Head of caudate nucleus (tissue), 42 donors: ENCODE measurements at places on chromosomes 16 and 17.

GRCh38 chr16:88569614-88569984, 604 bp upstream of the ZC3H18 start:
- DNase-seq: no peak

- no peak for DNase-seq
These were observed 5.5 kb downstream of the KDM8 start for GRCh38 chr16:27208796-27209195.

DNA sequence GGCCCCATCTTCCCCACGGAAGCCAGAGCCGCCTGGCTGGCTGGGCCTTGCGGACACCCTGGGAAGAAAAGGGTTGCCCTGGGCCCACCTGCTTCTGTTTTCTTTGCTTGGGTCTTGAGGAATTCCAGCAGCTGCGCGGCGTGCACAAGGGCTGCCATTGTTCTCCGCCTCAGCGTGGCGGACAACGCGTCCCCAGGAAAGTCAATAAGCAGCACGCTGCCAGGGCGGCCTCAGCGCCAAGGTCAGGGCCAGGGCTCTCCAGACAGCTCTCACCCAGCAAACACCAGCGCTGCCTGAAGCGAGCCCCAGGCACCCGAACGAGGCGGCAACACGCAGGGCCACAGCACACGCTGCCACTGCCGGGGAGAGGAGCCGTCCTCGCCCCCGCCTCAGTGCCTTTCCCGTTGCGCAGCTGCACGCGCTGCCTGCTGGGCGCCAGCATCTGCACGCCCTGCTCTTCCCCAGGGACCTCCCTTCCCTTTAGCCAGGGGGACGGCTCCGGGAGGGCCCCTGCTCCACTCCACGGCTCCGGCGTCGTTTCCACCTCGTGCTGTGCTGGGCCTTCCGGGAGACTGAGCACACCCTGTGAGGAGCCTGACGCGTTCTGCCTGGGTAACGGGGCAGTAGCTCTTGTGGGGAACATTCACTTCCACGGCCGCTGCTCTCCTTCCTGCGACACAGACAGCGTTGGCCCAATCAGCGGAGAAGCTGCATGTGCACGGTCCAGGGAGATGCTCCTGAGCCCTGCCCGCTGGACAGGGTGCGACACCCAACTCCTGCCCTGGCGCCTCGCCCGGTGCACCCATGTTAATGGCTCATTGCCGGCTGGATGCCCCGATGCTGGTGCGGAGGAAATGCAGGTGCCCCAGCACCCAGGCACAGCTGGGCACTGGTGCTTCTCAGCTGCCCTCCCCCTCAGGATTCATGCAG, 57.8 kb downstream of the LMF1 start:
- DNase-seq: peak; percentile 90

- no peak for DNase-seq
These were observed 434 bp downstream of the CEMP1 start for GRCh38 chr16:2530629-2531318.

DNA sequence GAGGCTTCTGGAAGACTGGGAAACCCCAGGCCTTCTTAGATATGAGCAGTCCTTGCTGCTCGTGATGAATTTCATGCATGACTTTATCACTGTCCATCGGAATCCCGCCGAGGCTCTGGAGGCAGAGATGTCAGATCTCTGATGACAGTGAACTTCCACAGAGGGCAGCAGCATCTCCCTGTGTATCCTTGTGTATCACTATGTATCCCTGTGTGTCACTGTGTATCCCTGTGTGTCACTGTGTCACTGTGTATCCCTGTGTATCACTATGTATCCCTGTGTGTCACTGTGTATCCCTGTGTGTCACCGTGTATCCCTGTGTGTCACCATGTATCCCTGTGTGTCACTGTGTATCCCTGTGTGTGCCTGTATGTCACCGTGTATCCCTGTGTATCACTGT, 160.2 kb upstream of the CHMP6 start:
- no peak for DNase-seq

- DNase-seq: no peak
These were observed 17.9 kb downstream of the MYO18A start for GRCh38 chr17:29162082-29162908.

DNA sequence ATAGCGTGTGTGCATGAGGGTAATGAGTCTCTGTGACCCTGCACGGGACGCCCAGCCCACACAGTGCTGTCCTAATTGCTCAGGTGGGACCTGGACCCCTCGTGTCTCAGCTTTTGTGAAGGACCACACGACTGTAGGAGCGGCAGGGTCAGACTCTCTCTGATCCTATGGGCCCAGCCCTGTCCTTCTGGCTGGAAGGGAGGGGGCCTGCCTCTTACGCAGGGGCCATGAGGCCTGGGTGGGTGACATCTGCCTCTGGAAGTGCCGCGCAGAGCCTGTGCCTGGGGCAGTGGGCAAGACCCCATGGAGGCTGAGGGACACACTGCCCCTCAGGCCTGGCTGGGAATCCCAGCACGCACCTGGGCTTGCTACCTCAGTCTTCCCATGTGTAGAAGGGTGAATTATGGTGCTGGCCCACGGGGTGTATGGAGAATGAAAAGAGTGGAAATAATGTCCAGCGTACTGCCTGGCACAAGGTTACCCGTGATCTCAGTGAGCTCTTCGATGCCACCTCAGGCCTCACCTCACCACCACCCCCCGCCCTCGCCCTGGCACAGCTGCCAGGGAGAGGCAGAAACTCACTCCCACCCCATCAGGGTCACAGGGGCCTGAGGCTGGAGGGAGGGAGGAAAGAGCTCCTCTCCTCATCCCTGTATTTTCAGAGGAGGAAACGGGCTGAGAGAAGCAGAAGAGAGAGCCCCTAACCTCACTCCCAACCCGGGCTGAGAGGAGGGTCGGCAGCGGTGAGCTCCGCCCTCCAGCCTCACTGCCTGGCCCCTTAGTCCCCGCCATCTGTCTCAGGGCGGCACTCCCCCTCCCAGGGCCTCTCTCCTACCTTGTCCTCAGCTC, 27.1 kb upstream of the DBNDD1 start:
- DNase-seq: no peak

GRCh38 chr17:55265311-55266021, 706 bp downstream of the HLF start:
- no peak for DNase-seq

- no peak for DNase-seq
These were observed 31.8 kb upstream of the PRM1 start for GRCh38 chr16:11312718-11313492.

GRCh38 chr16:46746821-46747776, 1.0 kb downstream of the MYLK3 start:
- no peak for DNase-seq

DNA sequence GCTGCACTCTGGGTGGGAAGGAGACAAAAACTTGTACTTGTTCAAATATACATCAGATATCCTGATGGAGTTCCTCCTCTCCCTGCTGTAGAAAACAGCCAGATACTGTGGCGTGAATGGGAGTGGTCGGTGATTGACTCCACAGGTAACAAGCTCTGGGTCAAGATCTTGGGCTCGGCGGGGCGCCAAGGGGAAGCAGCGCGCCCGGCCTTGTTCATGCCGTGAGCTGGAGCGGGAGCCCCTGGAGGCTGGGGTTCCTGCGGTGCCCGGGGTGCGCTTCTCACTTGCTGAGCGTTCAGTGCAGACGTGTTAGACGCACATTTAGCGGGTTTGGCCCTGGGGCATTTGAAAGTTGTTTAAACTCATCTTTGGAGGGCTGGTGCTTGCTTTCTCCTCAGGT, 44.4 kb downstream of the BANP start:
- no peak for DNase-seq

DNA sequence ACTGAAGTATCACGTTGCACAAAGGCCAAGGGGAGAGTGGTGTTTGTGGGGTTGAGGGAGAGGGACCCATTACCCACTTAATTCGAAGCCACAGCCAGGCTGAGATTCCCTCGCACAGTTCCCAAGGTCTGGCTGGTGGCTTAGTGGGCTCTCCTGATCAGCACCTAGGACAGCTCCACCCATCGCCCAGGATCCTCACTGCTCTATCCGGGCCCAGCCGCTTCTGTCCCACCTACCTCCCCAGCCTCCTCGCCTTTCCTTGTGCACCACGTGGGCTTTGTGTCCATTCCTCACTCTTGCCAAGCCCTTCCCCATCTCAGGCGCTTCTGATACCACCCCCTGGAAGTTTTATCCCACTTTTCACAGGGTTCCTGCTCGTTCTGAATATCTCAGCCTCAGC, 163.5 kb downstream of the CCT6B start:
- DNase-seq: no peak

DNA sequence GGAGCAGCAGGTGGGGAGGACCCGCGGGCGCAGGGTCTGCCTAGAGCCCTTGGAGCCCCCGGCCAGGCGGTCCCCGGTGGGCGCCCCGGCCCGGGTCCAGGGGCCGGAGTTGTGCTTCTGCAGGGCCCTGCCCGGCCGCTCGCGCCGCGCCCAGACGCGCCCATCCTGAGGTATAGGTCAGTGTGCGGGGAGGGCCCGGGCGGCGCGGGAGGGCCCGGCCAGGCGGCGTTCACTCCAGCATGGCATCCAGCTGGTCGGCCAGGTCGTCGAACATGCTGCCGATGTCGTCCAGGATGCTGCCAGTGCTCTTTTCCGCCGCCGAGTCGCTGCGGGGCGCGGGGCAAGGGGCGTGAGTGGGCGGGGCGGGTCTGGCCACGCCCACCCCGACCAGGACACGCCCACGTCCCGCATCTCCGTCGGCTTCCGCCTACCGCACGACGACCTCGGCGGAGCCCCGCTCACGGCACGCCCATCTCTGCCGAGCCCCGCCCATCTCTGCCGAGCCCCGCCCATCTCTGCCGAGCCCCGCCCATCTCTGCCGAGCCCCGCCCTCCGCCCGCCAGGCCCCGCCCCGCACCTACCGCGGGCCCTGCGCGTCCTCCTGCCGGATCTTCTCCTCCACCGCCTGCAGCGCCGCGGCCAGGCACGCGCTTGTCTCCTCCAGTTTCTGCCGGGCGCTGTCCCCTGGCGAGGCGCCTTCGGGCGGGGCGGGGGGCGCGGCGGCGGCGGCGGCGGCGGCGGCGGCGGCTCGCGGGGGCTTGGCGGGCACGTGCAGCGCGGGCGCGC, 17.9 kb downstream of the CASKIN1 start:
- peak; percentile 23 for DNase-seq

DNA sequence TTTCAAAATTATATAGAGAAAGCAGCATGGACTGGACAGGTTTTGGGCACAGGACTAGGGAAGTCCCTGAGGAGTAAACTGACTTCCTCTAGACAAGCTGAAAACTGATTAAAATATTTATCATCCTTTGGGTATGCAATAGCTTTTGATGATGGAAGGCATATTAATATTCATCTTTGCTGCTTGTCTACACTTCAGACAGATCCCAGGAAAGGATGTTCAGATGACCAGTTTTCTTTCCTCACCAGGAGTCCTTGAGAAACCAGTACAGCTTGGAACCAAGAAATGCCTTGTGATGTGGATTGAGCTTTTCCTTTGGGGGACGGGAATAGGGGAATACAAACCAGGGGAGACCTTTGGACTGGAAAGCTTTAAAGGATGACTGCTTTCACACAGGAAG, 195.5 kb downstream of the FTO start:
- no peak for DNase-seq

- DNase-seq: peak; percentile 75
These were observed 2.8 kb upstream of the ALDH3A2 start for GRCh38 chr17:19645734-19646201.

DNA sequence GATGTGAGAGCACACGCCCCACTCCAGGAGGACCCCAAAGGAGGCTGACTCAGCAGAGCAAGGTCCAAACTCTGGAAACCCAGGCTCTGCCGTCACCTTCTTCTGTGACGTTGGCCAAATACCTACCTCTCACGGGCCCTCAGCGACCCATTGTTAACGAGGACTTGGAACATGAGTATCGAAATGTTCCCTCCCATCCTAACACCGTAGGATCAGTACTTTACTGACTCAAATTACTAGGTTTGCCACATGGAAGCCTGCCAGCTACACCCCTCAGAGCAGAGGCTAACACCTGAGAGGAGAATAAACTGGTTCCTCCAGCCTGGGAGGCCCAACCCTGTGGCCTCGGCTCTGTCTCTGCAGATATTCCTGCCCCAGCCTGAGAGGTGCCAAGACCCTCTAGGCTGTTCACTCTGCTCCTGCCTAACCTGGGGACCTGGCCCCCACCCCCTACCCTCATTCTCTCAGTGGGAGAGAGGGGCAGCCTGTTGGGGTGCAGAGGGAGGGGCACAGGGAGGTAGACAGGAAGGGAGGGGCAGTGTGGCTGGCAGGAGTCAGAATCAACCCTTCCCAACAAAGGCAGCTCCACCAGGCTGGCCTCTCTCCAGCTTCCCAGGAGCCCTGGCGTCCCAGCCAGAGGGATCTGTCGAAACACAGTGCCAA, 4.4 kb downstream of the PITPNM3 start:
- DNase-seq: no peak

DNA sequence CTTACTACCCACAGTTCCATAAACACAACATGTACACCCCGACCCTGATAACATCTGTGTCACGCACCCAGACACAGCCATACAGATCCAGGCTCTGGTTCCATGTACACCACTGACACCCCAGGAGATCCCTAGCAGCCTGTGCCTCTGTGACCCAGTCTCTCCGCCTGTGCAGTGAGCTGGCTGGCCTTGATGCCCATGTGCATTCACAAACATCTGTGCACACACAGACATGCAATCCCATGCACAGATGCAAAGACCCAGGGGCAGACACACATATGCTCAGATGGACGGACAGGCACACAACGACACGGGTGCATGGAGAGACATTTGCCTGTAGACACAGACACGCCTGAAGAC, 4.1 kb downstream of the CCDC102A start:
- peak; percentile 1 for DNase-seq
